ENCODE measurements at places on chromosomes 12 and 14.

DNA sequence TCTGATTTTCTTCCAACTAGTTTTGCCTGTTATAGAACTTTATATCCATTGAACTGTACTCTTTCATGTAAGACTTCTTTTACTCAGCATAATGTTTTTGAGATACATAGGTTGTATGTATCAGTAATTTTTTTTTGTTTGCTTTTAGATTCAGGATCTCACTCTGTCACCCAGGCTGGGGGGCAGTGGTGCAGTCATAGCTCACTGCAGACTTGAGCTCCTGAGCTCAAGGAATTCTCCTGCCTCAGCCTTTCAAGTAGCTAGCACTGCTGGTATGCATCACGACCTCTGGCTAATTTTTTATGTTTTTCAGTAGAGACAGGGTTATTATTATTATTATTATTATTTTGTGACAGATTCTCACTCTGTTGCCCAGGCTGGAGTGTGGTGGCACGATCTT lies 65.0 kb upstream of the DDHD1 start:
- no peak for DNase-seq

DNA sequence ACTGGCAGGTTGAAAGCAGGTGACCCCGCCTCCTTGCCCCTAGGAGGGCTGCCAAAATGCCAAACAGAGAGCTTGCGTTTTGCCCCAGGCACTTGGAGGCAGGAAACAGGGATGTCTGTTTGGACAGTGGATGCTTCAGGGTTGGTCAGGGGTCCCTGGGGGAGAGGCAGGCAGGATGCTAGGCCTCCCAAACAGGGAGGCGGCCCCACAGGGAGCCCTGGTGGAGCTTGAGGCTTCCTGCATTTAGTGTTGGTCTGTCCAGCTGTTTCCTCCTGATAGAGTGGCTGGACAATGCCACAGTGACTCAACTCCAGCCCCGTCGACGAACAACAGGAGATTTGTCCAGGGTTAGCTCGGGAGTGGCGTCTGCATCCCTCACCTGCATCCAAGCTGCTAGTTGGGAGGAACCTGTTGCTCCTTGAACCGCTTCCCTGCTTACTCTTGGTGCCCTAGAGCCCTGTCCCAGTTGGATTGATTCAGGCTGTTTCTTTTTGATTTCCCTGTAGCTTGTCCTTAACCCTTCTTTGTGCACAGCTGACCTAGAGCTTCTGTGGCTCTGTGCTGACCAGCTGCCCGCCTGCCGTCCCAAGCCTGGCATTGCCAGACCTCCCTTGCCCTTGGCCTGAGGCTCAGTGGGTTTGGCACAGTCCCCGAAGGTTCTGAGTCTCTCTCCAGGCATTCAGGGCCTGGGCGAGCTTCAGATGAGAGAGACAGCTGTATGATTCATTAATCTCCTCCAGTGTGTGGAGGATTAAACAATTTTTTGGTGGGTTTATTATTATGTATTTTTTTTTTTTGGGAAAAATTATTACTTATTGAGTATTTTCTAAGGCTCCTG lies 45.9 kb downstream of the TSPAN9 start:
- DNase-seq: no peak

DNA sequence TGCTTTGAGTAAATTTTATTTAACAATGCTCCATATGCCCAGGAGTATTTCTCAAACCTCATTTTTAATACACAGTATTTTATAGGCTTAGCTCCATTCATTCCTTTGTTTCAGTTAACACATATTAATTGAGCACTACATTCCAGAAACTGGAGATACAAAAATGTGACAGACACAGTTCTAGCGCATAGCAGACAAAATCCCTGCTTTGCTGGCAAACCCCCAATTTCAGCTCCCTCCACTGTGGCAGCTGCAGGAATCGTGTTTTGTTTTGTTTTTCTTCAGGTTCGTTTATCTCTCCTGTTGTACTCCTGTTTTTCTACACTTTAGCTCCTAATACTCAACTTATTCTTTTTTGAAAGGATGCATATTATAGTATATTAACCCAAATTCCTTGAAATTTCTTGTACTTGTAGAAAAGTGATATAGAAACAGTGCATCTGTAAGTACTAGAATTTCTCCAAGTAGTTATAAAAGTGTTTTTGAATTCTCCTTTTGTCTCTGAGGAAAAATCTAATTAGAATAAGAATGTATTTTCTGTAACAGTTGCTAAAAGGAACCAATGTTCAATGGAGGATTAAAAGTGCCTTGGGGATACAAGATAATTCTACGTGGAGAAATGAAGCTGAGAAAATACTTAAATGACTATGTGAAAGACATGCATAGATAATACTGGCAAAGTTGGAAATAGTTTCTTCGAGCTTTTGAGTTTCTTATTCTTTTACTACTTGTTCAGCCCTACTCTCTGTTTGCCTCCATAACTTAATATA lies 6.4 kb upstream of the RAB21 start:
- DNase-seq: no peak

DNA sequence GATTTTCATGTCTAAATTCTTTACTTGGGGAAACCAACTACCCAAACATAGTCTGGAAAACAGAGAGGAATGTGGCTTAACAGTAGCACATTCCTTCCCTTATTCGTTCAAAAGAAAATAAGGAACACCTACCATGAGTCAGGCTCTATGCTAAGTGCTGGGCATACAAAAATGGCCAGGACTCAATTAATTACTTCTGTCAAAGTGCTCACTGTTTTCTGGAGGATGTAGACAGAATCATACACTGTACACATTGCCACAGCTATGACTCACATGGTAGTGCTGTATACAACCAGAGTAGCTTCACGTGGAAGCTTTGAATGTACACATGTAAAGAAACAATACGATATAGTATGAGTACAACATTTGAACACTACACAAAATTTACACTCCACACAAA lies 50.1 kb downstream of the SLC25A21 start:
- no peak for DNase-seq

DNA sequence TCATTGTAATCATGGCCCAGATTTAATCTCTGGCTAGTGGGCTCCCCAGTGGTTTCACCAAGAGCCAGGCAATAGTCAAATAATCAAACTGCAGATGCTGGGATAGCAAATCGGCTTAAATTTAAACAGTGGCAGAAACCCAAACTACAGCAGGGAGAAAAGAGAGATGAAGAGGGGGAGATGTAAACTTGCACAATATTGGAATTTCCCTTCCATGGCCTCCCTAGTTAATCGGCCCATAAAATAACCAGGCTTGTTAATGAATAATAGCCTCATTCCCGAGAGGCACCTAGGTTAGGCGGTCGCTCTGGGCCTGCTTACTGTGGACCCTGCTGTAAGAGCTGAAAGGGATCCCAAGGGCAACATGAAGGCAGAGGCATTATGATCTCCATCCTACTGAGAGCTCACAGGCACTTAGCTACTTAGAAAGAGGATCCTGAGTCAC lies 116.2 kb downstream of the NUAK1 start:
- no peak for DNase-seq

DNA sequence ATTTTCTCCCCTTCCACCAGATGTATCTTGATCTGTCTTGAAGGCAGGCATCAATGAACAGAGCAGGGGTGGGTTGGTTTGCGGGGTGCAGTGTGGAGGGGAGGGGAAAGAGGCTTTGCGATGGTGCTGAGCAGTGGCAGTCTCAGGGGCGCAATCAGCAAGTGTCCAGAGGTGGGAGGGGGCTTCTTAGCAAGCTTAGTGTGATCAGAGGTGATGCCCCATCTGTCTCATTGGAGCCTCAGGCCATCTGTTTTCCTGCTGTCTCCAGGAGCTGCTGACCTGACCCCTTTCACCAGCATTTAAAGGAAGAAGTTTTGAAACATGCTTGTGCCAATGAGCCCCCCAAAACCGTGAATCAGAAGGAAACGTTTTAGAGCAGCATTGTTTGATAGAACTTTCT lies 187.7 kb upstream of the LHX5 start:
- DNase-seq: no peak

- no peak for DNase-seq
Measured at GRCh38 chr14:70660967-70661893, 19.5 kb downstream of the TTC9 start.

DNA sequence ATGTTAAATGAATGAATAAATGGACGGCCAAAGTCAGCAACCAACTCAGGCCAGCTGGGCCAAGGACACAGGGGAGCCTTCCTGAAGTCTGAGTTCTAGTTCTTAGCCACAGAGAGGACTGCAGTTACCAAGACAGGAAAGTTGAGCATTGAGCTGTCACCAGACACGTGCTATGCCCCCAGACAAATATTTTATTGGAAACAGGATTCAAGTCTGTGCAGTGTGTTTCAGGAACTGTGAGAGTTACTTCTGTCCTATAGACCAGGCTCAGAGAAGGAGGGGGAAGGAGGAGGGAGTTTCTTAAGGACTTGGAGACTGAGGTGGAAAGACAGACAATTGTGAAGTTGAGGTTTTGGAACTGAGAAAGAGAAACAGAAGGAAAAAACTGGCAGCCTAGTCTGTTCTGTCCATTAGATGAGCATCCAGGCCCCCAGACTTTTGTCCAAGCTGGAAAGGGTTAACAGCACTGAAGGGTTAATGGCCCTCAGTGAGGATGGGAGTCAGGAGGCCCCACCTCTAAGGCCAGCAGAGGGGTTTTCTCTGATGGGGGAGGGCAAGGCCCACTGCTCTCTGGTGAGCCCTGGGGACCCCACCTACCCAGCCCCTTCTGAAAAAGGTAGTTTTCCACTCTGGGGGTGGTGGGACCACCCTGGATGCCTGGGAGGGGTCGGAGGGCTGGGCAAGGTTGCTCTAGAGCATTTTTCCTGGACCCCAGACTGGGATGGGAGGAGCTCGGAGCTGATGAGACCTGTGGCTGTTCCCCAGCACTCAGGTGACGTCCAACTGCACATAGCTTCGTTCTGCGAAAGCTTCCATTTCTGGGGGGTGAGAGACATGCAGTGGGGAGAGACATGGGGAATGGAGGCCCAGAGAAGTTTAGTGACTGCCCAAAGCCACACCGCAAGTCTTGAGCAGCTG lies 6.9 kb upstream of the CMKLR1 start:
- DNase-seq: no peak

- DNase-seq: peak; percentile 32
Measured at GRCh38 chr12:93844164-93844784, 167.1 kb downstream of the CRADD start.

GRCh38 chr14:35140718-35141581 lies 18.6 kb downstream of the PRORP start:
- no peak for DNase-seq

DNA sequence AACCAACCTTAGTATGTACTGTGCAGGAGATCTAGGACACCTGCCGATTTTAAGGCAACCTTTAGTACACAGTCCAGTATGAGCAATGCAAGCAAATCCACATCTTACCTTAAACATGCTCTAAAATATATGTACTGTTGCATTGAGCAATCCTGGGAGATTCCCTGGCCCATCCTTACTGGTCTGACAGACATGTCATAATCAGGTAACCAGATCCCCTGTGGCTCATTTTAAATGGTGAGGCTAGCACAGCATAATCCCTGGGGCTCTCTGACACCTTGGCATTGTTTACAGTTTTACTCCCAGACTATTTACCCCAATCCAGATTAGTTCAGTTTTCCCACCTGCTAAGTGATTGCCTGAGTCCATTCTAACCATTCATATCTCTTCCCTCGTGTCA lies 15.1 kb downstream of the BMAL2 start:
- DNase-seq: no peak

GRCh38 chr12:29389295-29389919 lies 8.4 kb upstream of the ERGIC2 start:
- DNase-seq: no peak

DNA sequence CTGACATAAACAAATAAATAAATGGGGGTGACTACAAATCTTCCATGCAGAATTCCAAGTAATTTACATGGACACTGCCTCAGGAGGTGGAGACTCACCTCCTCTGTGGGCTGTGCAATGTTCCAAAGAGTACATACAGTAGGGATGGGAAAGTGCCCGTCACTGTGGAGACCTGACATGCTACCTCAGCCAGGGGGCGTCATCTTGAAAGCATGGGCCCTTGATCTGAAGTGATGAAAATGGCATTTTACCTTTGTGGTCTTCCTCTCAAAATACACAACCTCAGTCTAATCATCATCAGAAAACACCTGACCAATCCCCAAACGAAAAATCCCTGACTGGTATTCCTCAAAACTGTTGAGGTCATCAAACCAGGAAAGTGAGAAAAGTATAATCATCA lies 48.4 kb downstream of the ANAPC7 start:
- DNase-seq: no peak

- DNase-seq: no peak
Measured at GRCh38 chr12:58895053-58895452, 25.3 kb downstream of the LRIG3 start.

DNA sequence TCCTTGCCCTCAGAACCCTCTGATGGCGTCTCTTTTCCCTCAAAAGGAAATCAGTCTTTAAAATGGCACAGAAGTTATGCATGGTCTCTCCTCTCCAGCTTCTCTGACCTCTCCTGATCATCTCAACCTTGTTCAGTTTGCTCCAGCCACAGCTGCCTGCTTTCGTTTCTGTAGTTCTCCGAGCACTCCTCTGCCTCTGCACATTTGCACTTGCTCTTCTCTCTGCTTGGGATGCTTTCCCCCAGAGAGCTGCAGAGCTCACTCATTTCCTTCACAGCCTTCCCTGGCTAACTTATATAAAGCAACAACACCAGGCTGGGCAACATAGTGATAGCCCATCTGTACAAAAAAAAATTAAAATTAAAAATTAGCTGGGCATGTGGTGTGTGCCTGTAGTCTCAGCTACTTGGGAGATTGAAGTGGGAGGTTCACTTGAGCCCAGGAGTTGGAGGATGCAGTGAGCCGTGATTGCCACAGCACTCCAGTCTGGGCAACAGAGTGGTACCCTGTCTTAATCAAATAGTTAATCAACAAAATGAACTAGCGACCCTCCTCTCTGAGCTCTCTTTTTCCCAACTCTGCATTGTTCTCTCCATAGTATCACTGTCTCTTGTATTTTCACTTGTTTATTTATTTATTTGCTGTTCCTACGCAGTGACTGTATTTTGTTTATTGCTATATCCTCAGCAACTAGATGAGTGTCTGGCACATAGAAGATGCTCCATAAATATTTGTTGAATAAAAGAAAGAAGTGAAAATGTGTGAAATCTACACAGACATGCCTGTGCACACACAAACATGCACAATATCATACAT lies 37.7 kb downstream of the PPFIBP1 start:
- DNase-seq: no peak

DNA sequence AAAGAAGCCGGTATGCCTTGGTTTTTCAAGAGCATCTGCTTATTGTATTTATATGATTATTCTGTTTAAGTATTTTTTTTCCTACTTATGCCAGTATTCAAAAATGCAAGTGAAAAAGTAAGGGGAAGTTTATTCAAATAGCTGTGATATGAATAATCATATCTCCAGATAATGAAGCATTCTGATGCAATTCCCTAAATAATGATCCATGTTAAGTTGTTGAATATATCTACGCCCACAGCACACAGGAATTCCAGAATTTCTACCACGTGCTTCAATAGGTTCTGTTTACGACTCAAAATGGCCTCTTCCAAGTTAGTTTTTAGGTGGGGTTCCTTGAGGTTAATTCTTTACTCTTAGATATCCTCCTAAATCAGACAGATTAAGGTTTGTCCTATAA lies 208.3 kb downstream of the NAV3 start:
- DNase-seq: no peak

- DNase-seq: no peak
Measured at GRCh38 chr12:123011701-123012100, 31.2 kb downstream of the ARL6IP4 start.

GRCh38 chr12:88432531-88433490 lies 147.5 kb downstream of the KITLG start:
- no peak for DNase-seq
